ENCODE measurements at places on chromosomes 16 and 17.

DNA sequence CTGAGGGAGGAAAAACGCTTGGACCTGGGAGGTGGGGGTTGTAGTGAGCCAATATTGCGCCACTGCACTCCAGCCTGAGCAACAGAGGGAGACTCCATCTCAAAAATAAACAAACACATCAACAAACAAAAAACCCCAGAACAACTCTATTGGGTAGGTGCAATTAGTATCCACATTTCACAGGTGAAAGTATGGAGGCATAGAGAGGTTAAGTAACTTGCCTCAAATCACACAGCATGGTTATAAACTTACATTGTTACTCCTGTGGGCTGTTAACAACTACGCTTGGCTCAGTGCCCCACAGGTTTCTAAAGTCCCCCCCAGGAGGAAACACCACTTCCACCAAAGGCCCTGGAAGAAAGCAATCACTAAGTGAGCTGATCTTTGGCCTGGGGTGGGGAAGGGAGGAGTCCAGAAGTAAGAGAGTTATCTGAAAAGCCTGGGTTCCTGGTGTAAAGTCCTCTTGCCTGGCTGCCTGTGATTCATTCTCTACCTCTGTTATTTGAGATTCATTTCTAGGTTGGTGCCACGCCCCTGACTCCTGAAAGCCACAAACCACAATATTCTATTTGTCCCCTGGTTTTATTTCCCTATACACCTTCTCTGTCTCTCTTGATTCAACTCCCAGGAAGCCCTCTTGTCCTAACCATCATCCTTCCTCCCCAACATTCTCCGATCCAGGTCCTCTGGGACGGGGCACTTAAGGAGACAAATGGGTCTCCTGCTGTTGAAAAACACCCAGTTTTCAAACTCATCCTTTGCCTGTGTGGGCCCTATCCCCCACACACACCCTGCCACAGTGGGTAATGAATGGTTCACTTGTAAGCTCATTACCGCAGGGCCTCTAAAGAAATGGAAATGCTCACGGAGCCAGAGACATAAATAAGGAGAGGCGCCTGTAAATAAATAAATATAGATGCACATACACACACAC lies 195.4 kb downstream of the XYLT1 start:
- no peak for DNase-seq

DNA sequence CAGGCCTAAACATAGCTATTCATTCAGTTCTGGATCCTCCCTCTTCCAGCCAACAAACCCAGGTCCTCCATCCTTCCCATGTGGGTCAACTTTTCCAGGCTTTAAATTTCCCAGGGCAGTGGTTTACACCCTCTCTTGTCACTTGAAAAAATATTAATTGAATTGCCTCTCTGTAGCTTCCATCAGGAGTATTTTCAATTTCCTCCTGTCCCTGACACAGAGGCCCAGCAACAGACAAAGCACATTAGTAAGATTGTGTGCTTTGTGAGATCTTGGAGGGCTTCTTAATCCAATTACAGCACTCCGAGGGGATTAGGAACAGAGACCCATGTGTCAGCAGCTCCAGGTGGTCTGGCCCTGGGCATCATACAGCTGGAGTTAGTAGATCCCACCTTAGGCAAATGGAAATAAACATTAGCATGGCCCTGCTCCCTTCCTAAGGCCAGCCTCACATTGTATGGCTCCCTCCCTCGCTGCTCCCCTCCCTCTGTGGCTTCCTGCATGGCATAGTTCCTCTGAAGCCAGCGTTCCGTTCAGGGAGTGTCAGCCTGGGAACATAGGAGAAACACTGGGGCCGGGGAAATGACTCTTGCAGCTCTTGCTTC lies 132.7 kb upstream of the HSBP1 start:
- DNase-seq, result no peak

GRCh38 chr16:23505180-23505665 lies 5.1 kb downstream of the GGA2 start:
- DNase-seq, result no peak

- no peak for DNase-seq
These were observed 605.5 kb upstream of the SALL1 start for GRCh38 chr16:51756447-51757123.

GRCh38 chr16:68267612-68268405 lies 3.5 kb downstream of the SLC7A6 start:
- DNase-seq, result no peak

DNA sequence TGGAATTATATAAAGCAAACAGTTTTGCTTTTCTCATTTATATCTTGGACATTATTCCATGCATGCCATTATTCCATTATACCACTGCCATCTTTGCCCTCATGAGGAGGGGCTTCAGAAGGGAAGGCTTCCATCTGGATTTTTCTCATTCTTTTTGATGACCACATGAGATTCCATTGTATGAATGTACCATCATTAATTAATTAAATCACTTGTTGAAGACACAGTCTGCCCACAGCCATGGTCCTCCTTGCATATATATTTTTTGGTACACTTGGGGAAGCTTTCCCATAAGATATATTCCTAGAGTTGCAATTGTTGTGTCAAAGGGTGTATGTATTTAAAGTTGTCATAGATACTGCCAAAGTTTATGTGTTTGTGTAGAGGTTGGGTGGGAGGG lies 7.1 kb downstream of the ARL4D start:
- DNase-seq, result no peak

DNA sequence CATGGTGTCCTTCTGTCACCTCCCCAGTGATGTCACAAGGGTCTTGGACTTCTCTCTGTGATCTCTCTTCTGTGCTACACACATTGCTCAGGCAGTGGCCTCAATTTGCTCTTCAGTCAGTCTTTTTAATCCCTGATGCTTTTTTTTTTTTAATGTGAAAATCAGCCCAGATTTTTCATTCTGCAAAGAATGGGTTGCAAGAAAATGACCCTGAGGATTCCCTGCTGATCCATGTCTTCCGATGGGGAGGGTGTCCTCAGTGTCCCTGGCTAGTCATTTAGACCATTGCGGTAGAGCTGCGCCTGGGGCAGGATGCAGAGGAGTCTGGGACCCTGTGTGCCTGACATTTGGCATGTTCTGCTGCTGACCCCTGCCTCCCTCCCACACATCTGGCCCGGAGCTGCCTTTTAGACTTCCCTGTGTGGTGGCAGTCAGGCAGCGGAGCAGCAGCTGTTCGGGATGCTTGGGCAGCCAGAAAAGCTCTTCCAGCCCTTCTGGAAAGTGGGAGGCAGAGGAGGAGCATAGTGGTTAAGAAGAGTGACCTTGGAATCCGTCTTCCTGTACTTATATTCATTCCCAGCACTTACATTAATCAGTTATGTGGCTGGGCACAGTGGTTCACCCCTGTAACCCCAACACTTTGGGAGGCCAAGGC lies 12.3 kb downstream of the GPT2 start:
- no peak for DNase-seq

DNA sequence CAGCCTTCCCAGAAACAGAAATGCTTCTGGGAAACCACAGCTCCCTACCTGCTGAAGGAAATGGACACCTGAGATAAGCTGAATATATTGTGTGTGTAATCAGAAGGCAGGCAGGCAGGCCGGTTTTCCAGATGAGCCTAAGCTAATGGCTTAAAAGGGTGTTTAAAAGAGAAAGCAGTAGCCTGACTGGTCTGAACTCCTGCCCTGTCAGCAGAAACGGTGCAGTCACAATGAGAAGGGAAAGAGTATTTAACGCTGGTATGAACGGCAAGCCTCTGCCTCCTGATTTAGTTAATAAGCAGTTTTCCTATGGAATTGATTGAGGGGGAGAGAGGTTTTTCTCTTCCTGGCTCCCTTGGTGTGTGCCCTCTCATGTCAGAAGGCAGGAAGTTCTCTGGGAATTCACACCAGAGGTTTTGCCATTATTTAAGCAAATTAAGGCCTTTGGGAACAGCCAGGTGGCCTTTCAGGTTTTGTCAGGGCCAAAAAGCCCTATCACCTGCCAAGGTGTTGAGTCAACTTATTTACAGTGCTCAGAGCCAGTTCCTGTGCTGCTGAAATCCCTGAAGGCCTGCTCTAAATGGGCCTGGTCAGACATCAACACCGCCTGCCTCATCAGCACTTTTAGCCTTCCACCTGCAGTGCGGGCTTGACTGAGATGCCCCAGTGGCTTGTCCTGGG lies 41.6 kb downstream of the CDH1 start:
- peak; percentile 88 for DNase-seq

DNA sequence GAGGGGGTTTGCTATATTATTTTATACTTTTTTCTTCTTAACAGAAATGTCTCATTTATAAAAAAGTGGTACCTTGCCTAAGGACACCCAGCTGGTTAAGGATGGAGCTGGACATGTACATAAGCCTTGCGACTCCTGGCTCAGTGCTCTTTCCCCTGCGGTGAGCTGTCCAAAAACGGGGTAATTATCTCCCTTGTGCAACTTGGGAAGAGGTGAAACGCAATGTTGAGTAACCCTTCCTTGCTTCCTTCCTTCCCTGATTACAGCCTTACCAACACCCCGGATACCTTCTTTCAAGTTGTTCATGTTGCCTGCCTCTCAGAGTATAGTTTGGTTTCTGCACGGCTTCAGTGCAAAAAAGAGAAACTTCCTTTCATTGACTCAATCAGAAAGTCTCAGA lies 94.1 kb upstream of the XYLT1 start:
- no peak for DNase-seq

GRCh38 chr17:61175298-61176142 lies 224.1 kb upstream of the TBX2 start:
- no peak for DNase-seq

- no peak for DNase-seq
These were observed 52.2 kb upstream of the TMC5 start for GRCh38 chr16:19365486-19365885.

GRCh38 chr17:70067134-70067533 lies 7.9 kb upstream of the KCNJ16 start:
- DNase-seq, result no peak

- DNase-seq, result no peak
These were observed 1.1 kb upstream of the NME2 start for GRCh38 chr17:51164911-51165679.

DNA sequence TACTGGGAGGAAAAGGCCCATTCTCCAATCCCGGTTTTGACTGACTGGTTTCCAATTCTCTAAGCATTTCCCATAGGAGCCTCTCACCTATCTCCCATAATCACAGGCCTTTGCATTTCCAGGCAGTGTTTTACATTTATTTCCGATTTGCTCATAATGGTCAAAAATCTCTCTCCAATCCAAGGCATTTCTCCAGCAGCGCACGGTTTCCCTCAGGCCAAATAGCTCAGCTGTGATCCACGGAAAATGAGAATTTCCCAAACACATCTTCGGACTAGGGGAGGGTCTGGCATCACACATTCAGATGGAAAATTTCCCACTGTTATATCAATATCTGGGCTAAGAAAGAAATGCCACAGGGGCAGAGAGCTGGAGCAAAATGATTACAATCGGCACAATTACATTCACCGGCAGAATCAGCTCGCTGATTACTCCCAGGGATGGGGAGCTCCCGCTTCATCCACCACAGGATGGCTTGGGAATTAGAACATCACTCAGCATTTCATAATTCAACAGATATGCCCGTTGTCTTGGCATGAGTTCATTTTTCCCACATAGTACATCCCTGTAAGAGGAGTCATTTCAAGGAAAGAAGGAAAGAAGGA lies 6.7 kb downstream of the PIPOX start:
- DNase-seq, result no peak

DNA sequence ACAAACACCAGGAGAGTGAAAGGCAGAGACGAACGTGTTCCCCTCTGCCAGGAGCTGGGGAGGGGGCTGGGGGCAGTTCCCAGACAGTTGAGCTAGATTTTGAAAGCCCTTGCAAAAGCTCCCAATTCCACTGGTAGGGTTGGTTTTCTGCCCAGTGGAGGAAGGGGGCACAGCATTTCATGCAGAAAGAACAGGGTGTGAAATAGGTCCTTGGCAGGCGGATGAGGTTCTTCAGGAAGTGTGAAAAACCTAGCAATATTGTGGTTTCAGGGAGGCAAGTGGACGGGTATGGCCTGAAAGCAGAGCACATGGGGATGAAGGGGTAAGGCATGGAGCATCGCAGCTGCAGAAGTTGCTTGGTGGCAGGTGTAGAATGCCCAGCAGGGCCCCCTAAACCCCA lies 248.3 kb downstream of the KATNIP start:
- DNase-seq, result no peak

DNA sequence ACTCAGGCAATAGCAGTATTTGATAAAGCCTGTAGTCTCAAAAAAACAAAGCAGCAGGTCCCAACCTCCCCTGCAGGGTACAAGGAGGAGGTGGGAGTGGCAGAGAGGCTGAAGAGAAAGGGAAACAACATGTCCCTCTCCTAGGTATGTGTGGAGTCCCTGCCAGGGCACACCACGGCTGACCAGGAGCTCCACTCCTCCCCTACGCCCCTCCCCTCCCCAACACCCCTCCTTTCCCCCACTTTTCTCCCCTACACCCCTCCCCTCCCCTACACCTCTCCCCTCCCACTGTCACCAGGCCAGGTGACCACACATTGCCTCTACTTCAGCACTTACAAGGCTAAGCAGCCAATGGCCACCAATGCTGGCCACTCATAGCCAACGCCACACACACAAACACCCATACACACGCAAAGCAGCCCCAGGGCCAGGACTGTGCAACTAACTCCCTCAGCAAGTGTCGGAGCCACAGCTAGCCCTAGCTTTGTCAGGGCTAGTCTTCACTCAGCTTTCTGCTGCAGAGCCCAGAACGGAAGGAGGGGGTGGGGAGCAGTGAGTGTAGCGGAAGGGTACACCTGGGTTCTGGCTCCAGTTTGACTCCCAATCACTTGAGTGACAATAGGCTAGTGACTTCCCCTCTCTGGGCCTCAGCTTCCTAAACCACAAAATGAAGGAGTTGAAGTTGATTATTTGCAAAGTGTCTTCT lies 8.2 kb downstream of the CAVIN1 start:
- no peak for DNase-seq

GRCh38 chr16:49902908-49903307 lies 47.0 kb upstream of the ZNF423 start:
- no peak for DNase-seq

DNA sequence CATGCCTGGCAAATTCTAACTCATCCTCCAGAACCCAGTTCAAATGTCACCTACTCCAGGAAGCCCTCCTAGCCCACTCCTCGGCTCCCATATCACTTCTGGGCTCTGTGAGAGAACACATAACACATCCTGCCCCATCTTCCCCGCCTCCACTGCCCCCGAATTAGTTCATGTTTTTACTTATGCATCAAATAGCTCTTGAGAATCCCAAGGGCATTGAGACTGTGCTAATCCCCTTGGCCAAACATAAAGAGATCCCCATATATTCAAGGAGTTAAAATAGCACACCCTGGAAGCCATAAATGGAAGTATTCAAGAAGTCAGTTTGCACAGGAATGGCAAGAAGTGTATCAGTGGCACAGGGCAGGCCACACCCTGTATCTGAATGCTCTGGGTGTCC lies 2.0 kb upstream of the CREBBP start:
- no peak for DNase-seq

- DNase-seq, result no peak
These were observed 322.5 kb downstream of the C16orf95 start for GRCh38 chr16:86994651-86995171.

All from NCI-H526 (cell line).